ENCODE measurements at places on chromosomes 11 and 22. TPM values are rescaled to one million over a fixed set of nuclear protein-coding genes. Genes with fewer than 3 reads are reported as not detected.

DNA sequence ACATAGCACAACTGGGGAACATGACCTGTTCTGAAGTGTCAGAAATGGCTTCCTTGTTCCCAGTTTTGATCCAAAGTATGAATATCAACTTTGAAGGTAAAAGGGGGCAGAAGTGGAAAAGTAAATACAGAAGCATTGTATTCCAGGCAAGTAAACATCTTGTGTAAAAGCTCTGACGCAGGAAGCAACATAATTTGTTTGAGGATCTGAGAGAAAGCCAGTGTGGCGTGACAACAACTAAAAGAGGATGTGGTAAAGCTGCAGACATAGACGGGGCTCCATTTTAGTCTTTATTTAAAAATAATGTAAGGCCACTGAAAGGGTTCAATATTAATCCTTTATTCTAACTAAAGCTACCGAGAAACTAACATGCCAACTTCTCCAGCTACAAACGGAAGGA is 310.2 kb downstream of the DLG2 start:
- DNase-seq = peak; percentile 26

Gene BTG4
- total RNA-seq = 0.15 TPM

- no peak for DNase-seq
Observed at GRCh38 chr11:9799886-9800285, 136.0 kb downstream of the SWAP70 start.

Gene OR10A6
- not detected for total RNA-seq

GRCh38 chr11:14082338-14082737 is 119.8 kb downstream of the SPON1 start:
- no peak for DNase-seq

DNA sequence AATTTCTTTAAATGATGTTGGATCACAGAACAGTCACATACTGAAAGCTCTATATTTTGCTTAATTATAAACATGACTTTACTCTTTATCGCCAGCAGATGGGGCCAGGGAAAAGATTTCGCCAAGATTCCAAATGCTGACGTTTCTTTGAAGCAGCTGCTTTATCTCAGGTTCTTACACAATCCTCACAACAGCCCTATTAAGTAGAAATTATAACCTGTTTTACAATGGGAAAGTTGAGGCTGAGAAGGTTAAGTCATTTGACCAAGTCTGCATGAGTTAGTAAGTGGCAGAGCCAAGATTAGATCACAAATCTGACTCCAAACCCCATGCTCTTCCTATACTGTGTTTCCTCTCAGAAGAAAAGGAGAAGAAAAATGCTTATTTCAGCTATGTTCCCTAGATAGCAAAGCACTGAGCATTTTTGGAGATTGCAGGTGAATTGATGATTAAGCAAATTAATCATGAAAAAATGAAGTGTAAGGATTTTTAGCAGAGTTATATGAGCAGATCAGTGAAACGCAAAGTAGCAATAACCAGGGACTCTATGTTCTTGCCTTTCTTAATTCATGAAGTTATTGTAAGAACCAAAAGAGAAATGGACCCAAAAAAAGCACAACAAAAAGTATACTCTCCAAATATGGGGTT is 79.0 kb downstream of the AASDHPPT start:
- DNase-seq = peak; percentile 57

DNA sequence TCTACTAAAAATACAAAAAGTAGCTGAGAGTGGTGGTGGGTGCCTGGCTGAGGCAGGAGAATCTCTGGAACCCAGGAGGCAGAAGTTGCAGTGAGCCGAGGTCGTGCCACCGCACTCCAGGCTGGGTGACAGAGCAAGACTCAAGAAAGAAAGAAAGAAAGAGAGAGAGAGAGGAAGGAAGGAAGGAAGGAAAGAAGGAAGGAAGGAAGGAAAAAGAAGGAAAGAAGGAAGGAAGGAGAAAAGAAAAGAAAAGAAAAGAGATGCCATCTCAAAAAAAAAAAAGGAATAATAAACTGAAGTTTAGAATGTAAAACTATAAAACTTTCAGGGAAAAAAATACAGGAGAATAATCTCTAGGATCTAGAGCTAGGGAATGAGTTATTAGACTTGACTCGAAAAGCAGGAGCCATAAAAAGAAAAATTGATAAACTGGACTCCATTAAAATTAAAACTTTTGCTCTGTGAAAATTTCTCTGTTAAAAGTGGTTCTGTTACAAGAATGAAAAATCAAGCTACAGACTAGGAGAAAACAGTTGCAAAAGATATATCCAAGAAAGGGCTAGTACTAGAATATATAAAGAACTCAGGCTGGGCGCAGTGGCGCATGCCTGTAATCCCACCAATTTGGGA is 13.4 kb upstream of the SEPTIN5 start:
- no peak for DNase-seq

GRCh38 chr11:35598254-35599125 is 19.8 kb upstream of the FJX1 start:
- DNase-seq = no peak

DNA sequence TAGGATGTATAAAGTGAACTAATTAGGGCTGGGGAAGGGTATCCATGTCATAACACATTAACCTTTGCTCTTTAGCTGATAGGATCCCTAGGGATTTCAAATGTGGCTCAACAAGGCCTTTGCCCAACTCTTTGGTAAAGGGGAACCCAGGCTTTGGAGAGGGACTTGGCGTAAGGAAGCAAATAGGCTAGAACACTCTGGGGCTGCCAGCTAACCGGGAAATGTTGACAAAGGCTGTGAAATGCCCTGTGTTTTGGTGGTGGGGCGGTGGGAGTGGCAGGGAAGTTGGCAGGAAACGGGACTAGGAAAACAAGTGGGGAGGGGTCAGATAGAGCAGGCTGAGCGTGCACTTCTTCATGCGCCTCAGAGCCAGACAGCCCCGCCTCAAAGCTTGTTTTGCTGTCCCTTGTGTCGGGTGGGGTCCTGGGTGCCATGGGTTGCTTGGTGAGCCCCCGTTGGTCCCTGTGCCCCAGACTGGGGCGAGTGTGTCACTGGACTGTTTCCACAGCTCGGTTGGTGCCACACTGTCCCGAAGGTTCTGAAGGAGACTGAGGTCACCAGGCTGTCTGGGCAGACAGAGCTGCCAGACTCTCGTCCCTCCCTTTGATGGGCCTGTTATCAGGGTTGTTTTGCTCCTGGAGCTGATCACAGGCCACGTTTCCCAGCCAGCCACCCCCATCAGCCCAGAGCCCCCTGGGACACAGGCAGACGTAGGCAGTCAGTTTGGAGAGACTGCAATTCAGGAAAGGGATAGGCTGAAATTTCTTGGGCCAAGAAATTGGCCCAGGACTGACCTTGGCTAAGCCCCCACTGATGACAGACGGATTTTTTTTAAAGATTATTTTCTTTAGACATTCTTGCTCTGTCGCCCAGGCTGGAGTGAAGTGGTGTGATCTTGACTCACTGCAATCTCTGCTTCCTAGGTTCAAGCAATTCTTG is 19.6 kb downstream of the KCTD21 start:
- DNase-seq = no peak

GRCh38 chr11:74702383-74703007 is 28.7 kb downstream of the CHRDL2 start:
- peak; percentile 58 for DNase-seq

Gene FGF3
- total RNA-seq = not detected

Gene BACE1
- total RNA-seq = 18.6 TPM

Gene NEAT1
- total RNA-seq = 2.9 TPM

DNA sequence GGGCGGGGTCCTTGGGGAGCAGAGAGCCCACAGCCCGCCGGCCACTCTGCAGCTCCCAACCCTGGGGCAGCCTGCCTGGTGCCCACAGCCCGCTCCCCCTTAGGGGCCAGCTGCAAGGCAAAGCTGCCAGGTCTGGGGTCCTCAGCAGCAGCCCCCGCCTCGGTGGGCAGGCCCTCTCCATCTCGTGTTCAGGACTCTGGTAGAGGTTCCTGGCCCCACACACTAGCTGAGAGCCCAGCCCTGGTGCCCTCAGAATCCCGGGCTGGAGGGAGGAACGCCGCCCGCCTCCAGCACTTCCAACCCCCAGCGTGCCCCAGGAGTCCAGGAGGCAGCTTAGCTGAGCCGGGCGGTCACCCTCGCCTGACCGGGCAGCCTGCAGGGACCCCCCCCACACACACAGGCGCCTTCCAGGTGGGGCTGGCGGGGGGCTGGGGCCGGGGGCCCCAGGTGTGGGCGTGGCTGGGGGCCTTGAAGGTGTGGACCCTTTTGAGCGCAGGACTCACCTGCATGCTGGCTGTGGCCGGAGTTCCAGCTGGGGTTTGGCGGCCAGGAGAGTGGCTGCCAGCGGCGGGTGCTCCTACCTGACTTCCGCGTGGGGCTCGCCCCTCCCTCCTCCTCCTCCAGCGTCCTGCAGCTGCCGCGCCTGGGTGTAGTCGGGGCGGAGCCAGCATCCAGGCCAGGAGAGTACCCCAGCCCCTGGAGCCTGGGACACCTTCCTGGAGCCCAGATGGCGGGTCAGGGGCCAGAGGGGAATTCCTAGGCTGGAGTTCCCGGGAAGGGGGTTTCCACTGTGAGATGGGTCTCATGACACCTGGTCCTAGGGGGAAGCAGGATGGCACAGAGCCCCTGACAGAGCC is at the start of gene ANO9:
TSS of gene ANO9 (minus strand) at position 594 of the 857 bp plus-strand sequence. CDS start at position 509, 85 bp downstream.
- no peak for DNase-seq

DNA sequence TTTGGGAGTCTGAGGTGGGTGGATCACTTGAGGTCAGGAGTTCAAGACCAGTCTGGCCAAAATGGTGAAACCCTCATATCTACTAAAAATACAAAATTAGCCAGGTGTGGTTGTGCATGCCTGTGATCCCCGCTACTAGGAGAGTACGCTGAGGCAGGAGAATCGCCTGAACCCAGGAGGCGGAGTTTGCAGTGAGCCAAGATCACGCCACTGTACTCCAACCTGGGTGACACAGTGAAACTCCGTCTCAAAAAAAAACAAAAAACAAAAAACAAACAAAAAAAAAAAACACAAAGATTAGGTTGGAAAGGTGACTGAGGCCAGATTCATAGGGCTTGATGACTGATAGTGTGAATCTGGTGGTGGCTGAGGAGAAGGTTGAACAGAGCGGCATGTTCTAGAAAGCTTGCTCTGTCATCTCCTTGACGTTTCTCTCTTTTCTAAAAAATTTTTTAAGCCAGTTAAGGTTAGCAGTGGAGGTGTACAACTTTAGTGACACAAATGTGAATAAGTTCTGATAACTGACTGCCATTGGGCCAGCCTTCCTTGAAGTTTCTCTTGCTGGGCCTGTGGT is 40.9 kb downstream of the TXN2 start:
- DNase-seq = no peak

DNA sequence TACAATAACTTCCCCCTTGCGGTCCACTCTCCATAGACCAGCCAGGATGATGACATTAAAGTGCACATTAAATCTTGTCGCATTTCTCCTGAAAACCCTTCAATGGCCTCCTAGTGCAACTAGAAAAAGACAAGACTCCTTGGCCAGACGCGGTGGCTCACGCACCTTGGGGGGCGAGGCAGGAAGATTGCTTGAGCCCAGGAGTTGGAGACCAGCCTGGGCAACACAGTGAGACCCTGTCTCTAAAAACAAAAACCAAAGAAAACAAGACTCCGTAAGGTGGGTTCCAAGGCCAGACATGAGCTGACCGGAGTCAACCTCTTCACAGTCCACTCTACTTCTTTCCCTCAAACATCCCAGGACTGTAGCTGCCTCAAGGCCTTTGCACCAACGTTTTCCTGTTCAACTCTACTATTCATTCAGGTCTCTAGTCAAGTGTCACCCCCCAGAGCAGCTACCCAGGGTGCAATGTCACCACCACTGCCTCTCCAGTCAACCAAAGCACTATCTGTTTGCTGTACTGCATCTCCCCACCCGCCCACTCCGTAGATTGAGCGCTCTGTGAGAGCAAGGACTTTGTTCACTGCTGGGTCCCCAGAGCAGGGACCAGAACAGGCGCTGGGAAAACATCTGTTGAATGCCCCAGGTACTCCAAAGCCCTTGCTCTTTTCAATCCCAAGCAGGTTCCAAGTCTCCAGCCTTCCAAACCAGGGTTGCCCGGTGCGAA is 739 bp downstream of the ZMAT5 start:
- DNase-seq = no peak

Gene SAC3D1
- total RNA-seq = 4.1 TPM

Gene GLYATL2
- 1.4 TPM for total RNA-seq

- DNase-seq = no peak
Observed at GRCh38 chr11:44524751-44525201, 40.7 kb upstream of the CD82 start.

GRCh38 chr11:8967184-8967583 is 2.9 kb upstream of the TMEM9B start:
- no peak for DNase-seq

GRCh38 chr11:113991170-113991569 is 16.3 kb downstream of the HTR3A start:
- no peak for DNase-seq

Gene GRM5
- not detected for total RNA-seq

Gene KRTAP5-9
- not detected for total RNA-seq

- DNase-seq = no peak
Observed at GRCh38 chr11:12215181-12215593, 104.8 kb downstream of the MICAL2 start.

DNA sequence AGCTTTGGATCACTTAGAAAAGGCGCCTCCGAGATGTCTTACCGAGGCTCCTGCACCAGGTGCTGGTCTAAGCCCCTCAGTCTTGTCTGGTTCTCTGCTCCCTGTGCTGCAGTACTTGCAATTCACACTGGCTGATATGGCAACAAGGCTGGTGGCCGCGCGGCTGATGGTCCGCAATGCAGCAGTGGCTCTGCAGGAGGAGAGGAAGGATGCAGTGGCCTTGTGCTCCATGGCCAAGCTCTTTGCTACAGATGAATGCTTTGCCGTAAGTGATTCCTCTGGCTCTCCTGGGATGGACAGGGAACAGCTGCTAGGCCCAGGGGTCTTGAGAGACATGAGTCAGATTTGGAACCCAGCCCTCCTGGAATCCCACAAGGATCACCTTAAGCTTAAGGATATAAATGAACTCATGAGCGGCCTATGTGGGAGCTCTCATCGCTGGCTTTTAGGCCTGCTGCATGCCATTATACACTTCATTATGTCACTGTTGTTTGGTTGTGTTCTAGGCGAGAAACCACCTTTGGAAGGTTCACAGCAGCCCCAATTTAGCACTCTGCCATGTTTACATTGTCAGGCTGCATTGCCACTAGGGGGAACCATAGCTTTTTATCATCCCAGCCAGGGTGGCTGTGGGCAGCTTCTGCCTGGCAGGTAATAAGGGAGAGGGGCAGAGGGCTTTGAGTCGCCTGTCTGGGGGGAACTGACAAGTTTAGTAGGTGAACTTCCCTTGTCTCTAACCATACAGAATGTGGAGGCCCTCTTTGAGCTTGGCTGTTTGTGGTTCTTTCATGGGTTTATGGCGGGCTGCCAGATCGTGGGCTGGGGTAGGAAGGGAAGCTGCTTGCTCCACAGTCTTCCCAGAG is 8.5 kb downstream of the ACAD8 start:
- peak; percentile 27 for DNase-seq

Data from H4 (cell line).